ENCODE measurements at places on chromosomes 2 and 18.

- DNase-seq, result no peak
These were observed 21.9 kb downstream of the APCDD1 start for GRCh38 chr18:10476338-10476791.

DNA sequence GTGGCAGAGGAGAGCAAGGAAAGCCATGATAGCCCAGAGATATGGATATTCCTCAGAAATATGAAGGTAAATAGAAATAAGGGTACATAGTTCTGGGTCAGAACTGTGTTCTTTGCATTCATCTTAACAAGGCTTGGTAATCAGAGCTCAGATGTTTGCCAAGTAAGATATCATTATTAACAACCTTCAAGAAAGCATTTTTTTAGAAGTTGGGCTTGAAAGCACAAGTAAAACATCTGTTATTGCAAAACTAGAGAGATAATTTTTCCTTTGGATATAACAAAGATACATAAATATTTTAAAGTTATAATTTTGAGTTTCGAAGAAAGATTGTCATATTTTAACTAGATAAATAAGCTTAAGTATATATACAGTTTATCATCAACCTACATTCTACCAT lies 171.4 kb downstream of the ZNF804A start:
- no peak for DNase-seq

DNA sequence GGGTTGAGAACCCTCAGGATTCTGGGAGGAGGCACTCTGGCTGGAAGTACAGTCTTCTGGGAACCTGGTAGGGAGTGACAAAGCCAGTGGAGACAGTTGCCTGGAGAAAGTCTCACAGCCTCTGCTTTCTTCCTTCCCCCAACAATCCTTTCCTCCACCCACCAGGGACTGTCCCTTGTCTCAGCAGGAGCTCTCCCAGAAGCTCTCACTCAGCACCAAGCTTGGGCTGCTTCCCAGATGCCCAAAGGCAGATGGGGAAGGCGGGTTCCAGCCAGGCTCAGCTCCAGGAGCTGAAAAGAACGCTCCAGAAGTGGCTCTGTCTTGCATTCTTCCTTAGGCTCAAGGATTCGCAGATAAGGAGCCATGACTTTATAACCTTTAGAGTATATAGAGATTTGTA lies 7.6 kb upstream of the NAGK start:
- DNase-seq, result no peak

DNA sequence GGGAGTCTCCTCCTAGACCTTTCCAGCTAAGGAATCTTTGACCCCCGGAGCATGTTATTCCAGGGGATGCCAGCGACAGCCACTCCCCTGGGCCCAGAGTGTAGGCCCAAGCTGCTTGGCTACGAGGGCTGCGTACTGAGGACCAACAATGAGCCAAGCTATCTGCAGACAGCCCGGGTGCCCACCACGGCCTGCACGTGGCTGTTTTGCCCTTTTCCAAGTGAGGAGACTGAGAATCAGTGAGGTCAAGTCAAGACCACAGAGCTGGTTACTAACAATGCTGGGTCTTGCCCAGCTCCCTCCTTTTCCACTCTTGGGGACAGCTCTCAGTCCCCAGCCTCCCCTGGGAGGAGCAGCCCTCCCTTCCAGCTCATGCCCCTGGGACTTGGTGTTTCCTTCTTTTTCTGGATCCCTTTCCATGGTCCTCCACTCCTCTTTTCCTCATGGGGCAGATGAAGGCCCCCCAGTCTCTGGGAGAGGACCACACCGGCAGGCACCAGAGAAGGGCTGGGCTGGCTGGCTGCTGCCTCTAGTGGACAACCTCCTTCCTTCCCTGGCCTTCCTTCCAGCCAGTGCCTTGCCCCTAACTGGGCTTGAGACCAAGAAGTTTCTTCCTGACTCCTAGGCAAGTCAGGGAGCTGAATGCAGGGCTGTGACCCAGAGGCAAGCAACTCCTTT lies 550 bp upstream of the MALL start:
- no peak for DNase-seq

GRCh38 chr2:240640939-240641338 lies 15.7 kb downstream of the GPR35 start:
- DNase-seq, result no peak

GRCh38 chr2:143258126-143258892 lies 129.1 kb downstream of the ARHGAP15 start:
- no peak for DNase-seq

- no peak for DNase-seq
These were observed 111.3 kb downstream of the RIF1 start for GRCh38 chr2:151520976-151521375.

GRCh38 chr2:136375017-136375901 lies 257.3 kb upstream of the CXCR4 start:
- DNase-seq, result no peak

- no peak for DNase-seq
These were observed 12.6 kb downstream of the CAPN10 start for GRCh38 chr2:240599141-240599583.

DNA sequence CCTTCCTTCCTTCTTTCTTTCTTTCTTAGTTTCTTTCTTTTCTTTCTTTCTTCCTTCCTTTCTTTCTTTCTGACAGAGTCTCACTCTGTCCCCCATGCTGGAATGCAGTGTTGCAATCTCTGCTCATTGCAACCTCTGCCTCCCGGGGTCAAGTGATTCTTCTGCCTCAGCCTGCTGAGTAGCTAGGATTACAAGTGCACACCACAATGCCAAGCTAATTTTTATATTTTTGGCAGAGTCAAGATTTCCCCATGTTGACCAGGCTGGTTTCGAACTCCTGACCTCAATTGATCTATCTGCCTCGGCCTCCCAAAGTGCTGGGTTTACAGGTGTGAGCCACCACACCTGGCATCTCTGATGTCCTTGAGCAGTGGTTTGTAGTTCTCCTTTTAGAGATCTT lies 48.5 kb downstream of the IL1R2 start:
- DNase-seq, result no peak

- DNase-seq, result no peak
These were observed 12.9 kb upstream of the IKZF2 start for GRCh38 chr2:213164263-213164662.

GRCh38 chr2:101559551-101559950 lies 84.6 kb upstream of the RFX8 start:
- no peak for DNase-seq

- no peak for DNase-seq
These were observed 48.6 kb downstream of the BIN1 start for GRCh38 chr2:127058246-127058953.

GRCh38 chr2:172864182-172864581 lies 128.5 kb downstream of the RAPGEF4 start:
- DNase-seq, result no peak

Measured in central memory CD8-positive, alpha-beta T cell (primary cell).